Activated CD8-positive, alpha-beta memory T cell treated with anti-CD3 and anti-CD28 coated beads for 1 hour (primary cell): ENCODE measurements at places on chromosomes 2 and 18.

DNA sequence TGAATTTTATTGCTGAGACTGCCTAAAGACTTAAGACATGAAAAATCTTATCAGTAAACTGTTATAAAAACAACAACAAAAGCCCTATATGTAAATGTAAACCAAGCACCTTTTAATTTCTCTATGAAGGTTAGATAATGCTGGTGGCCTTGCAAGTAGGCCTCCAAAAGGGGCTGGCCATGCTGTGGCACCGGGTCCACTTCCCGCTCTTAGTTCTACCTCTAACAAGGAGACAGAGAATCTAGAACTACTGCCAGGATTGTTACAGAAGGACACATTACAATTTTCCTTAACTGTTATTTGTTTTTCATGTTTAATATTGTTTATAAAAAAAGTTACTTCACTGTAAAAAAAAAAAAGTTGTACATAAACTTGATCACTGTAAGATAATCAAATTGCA, 49.0 kb downstream of the UGP2 start:
- DNase-seq: no peak

- DNase-seq: no peak
Observed at GRCh38 chr18:77765468-77765867, 515.8 kb downstream of the GALR1 start.

DNA sequence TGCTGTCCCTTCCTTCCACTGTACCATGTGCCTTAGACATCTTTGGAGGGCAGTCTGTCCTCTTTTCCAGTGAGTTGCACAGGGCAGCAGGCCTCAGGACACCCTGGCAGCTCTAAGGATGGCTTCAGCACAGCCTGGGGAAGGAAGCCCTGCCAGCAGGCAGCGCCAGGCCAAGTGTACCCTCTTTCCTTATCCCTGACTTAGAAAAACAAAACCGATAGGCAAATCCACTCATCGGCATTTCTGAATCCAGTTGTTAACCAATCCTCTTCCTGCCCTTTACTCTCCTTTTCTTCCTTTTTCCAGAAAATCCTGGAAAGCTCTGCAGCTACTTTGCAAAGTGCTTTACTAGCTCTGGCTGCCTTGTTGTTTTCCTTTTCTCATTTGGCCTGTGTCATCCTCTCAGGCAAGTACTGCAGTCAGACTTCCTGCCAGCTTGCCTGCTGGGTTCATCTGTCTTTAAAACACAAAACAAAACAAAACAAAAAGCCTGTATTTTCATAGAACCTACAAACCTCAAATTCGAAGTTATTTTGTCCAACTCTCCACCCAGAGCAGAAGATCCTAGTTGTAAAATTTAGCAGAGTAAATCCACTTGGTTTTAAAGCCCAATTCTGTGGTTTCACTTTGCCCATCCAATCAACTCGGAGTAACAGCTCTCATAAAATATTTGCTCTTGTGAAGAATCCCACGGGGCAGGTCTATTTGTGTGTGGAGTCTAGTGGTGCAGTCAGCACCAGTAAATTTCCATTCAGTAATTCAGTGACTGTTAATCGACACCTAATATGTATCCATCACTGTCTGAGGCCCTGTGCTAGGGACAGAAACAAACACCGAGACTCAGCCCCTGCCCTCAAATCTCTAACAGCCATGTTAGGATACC, 45.2 kb downstream of the PCBP1 start:
- no peak for DNase-seq

- no peak for DNase-seq
Observed at GRCh38 chr2:8022908-8023640, 658.8 kb upstream of the ID2 start.

DNA sequence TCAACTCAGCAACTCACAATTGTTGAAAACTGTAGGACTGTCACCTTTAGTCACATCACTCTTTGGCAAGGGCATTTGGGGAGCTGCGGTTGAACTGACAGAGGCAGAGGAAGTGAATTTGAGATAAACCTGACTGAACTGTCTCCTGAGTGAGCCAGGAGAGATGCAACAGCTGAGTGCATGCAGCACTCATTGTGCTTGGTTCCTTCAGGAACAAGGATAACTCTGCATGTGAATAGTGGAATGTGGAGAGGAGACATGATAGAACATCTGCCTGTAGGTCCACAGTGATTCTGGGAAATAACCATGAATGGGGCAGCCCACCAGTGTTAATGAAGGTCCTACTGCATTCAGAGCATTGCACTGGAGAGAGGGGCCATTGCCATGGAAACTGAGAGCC, 494.7 kb downstream of the STK39 start:
- DNase-seq: no peak

DNA sequence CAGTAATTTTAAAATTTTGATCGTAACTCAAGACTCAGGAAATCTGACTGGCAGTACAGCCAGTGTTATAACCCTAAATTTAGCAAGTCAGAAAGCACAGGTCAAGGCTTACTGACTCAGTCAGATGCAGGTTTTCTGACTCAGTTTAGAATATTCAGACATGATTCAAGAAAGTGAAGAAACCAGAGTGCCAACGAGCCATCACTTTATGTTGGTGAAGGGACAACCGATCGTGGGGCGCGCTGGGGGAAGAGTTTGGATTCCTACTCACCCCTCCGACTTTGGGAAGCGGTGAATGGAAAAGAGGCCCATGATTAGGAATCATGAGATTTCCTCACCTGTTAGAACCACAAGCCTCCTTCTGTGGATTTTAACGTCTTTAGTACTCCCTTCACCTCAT, 998 bp downstream of the RNF149 start:
- DNase-seq: no peak

DNA sequence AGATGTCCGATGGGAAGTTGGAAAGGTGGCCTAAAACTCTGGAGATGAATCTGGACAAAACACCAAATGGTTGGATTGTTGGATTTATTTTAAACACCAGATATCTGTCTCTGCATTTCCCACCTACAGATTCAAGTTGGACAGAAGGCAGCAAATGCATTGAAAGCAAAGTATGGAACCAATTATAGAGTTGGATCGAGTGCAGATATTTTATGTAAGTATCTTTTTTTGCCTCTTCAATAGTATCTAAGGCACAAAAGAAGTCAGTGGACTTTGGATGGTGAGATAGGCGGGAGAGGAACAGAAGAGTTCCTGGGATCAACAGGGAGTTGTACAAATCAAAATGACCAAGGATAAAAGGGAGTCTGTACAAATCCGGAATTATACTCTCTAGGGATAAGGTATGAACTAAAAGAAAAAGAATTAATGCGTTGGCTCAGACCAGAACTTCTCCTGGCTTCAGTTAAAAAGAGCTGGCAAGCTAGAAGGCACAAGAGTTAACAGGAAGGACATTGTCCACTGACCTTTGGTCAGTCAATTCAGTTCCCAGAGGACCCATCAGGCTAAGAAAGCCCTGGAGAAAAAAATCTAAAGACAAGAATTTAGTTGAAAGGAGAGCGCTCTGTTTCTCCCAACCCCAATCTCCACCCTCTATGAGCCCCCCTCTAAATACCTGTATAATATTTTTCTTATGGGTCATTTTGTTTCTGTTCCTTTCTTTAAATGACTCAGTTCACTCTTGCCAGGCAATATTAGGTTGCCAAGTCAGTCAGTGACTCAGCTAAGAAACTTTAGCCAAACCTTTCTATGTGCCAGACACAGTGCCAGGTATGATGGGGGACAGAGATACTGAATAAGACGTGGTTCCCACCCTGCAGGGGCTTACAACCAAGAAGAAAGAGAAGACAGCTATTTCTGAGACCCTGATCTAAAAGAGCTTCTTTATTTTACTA, 29.1 kb downstream of the CPO start:
- no peak for DNase-seq

DNA sequence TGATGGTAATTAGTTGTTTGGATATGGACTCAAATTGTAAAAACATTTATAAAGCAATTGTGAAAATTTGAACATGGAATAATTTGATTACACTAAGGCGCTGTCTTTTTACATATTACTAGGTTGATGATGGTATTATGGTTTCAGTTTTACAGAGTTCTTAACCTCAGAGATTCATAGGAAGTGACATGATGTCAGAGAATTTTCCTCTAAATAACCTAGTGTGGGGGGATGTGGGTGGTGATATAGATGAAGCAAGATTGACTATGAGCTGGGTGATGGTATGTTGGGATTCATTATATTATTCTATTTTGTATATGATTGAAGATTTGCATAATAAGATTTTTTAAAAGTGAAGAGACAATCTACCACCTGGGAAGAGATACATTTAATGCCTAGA, 45.9 kb upstream of the ATP5MC3 start:
- no peak for DNase-seq

DNA sequence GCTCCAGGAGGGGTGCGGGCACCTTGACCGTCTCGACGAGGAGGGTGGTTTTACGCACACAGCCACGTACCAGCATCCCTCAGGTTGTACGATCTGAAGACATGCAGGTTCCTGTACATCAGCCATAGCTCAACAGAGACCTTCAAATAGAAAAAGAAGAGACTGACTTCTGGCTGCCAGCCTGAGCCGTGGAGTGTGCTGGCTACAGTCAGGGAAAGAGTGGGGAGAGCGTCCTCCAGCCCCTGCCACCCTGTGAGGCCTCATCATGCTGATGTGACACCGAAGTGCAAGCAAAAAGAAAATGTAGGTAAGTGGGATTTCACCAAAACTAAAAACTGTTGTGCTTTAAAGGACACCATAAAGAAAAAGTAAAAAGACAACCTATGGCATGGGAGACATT, 47.0 kb downstream of the ADI1 start:
- no peak for DNase-seq

DNA sequence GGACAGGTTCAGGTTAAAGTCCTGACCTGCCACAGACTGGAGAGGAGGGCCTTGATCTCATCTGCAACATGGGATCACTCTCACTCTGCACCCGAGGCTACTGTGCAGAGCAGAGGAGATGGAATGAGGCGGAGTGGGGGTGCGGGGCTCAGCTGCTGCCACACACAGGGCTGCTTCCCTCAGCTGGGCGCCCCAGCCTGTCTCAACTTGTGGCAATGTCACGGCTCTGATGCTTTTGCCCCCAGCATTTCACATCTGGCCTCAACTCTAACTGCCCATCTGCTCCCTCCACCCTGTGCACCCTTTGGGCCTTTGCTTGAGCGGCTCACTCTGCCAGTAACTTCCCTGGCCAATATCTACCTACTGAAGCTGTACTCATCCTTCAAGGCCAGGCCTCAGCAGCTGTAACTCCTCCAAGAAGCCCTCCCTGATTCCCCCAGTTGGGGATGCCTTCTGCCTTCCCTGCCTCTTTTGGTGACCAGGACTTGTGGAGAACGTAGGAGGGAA, 70.3 kb downstream of the POLR1A start:
- no peak for DNase-seq
